Stimulated activated CD4-positive, alpha-beta T cell treated with anti-CD3 and anti-CD28 coated beads, TNF-alpha, amount 100 ng/mL, for 1 hour (primary cell): ENCODE measurements at places on chromosomes 7 and 10.

GRCh38 chr10:121084016-121084674 lies 233.0 kb downstream of the WDR11 start:
- DNase-seq, result no peak

DNA sequence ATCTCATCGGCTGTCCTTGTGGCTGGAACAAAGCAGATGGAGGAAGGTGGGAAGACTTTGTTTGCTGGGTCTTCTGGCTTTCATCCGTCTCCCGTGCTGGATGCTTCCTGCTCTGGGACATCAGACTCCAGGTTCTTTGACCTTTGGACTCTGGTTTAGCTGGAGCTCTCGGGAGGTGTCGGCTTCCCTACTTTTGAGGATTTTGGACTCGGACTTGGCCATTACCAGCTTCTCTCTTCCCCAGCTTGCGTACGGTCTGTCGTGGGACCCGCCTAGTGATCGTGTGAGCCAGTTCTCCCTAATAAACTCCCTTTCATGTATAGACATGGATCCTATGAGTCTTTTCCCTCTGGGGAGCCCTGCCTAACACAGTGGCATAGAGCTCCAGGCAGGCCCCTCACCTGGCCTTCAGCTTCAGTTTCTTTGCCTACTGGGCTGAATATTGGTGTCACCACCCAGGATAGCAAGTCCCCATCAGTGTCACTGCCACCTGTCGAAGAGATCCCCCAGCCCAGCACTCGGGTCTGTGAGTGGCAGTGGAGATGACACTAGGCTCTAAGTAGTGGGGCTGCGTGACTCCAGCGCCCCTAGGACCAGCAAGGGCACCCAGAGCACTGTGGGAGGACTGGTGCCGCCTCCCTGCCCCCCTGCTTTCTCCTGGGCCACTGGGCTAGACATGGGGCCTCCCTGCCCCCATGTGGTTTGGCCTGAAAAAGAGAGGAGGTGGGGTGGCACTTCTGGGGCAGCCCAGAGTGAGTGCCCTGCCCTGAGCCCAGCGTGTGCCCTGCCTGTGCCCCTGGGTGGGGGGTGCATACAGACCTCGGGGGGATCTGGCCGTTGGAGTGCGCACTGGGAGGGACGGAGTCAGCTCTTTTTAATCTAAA lies 135.6 kb downstream of the LHPP start:
- DNase-seq, result no peak

GRCh38 chr10:103013416-103013815 lies 95.3 kb downstream of the CNNM2 start:
- no peak for DNase-seq

- no peak for DNase-seq
These were observed 74.8 kb downstream of the FAM185A start for GRCh38 chr7:102823390-102824119.

DNA sequence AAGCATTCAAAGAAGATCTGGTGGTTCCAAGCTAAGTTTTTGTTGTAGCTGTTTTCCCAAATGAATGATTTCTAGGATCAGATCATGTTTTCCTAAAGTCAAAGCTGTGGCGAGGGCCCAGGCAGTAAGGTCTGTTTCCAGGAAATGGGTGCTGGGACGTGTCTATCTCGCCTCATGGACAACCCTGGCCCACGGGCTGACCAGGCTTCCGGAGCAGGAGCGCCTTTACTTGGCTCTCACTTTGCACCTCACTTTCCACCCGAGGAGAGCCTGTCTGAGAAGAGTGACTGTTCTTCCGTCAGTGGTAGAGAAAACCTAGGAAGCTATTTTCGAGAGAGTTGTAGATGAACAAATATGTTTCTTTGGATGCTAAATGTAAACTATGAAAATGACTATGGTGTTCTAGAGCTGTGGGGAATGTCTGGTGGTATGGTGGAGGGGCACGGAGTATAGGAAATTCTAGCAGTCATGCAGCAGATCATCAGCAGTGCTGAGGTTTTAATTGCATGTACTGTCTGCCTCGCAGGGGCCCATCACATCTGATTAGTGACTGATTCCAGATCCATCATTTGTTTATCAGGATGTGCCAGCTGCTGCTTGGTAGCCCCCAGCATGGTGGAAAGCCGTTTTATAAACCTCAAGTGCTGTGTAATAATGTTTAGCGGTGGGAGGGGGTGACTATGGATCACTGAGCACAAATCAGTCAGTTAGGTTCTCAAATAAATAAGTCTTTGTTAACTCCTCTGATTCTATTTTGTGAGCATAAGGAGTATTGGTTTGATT lies 66.6 kb downstream of the VWC2 start:
- DNase-seq, result no peak

DNA sequence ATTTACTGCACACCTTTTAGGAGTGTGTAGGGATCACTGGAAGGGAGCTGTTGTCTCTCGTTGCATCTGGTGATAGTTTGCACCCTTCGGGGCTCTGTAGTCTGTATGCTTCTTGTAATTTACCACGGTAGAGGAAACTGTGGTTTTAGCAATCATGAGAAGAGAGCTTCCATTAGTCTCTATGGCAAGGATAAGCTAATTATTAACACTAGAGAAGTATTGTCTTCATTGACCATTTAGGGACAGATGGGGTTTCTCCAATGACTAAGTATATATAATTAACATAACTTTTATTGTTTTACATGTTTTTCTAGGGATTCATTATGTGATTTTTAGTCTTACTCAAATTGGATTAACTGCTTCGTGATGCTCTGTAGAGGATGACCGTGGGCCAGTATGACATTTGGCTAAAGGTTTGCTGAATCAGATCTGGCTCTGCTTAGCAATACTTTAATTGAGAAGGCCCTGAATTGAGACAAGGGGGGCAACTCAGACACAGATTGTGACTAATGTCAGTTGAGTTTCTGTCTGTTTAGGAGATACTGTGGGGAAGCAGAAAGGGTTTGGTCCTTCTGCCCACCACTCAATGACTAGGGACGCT lies 8.7 kb downstream of the SLC18A2 start:
- no peak for DNase-seq

DNA sequence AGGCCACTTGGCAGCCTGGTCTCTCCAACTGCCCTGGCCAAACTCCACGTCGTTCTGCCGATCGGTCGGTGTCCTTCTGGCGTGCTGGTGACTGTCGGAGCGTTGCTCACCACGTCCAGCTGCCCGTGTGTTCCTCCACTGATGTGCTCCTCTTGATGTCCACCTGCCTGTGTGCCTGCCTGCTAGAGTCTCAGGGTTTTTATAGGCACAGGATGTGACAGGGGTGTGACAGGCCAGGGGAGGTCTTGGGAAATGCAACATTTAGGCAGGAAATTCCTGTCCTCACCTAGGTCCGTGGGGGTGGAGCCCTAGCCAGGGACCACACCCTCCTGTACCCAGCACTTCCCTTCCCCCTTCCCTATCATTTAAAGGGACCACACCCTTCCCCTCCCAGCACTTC lies 25.2 kb upstream of the CFAP46 start:
- no peak for DNase-seq
